ENCODE measurements at places on chromosomes 11 and 22.

DNA sequence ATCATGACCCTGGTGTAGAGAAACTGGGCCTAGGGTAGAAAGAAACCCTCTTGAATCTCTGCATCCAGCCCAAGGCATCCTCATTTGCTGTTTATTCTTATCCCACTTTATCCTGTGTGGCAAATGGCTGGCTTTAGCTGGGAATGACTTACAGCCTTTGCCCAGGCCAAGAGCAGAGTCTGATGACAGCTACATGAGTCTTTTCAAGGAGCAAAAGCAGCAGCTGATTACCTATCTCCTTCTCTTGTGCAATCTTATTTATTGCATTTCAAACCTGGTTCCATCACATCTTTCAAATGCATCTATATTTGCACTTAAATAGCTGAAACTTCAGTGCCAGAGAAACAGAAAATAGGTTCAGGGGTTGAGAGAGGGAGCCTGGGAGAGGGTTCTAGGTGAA is 26.1 kb downstream of the SYT13 start:
- no peak for DNase-seq

DNA sequence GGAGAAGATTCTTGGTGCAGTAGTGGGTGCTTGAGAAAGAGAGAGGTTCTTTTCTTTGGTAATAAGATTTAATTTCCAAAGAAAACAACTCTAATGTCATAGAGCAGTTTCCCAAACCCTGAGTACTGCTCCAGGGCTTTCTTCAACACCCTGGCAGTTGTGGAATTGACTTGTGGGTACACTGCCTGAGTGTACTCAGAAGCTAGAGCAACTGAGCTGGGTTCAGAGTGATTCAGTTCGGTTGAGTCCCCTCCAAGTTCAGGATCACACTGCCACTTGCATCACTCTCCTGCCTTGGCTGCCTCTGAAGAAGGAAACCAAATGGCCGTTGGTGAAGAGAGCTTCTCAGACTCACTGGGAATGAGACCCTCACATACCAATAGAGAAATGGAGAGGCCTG is 5.3 kb downstream of the DMC1 start:
- no peak for DNase-seq

- DNase-seq = no peak
These were observed 12.0 kb downstream of the CSTPP1 start for GRCh38 chr11:46948378-46949131.

- DNase-seq = no peak
These were observed 9.4 kb downstream of the HORMAD2 start for GRCh38 chr22:30089655-30089974.

GRCh38 chr11:78161962-78162371 is 22.5 kb upstream of the ALG8 start:
- DNase-seq = no peak
